ENCODE measurements at places on chromosomes 6 and 20.

DNA sequence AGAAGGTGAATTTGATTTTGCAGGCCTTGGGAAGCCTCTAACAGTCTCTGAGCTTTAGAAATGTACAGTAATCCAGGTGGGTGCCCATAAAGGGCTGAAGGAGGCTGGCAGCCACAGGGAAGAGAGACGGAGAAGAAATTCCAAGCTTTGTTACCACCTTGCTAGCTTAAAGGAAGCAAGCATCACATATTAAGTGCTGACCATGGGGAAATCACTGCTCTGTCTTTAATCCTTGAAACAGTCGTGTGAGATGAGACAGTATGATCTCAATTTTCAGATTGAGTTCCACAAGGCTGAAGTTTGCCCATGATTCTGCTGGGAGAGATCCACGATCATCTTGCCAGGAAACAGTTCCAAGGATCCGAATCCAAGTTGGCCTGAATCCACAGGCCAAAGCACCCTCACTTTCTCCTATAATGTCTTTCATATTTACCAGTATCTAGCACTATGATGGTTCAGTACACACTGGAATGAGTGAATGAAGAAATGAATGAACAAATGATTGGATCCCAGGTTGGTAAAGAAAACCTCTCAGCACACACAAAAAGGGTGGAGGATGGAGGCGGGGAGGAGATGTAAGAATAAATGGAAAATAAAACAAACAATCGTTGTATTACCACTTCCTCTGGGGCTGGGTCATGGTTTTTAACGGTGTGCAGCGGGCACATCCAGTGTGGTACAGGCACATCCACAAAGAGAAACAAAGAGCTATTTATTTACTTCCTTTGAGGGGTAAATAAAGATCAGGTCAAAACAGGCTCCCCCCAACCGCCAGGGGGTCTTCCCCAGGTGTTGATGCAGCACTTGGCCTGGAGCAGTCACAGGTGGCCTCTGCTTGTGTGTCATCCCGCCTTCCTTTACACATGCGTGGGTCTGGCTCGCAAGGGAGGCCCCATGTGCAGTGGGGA lies 28.2 kb upstream of the TAF8 start:
- DNase-seq, result no peak

DNA sequence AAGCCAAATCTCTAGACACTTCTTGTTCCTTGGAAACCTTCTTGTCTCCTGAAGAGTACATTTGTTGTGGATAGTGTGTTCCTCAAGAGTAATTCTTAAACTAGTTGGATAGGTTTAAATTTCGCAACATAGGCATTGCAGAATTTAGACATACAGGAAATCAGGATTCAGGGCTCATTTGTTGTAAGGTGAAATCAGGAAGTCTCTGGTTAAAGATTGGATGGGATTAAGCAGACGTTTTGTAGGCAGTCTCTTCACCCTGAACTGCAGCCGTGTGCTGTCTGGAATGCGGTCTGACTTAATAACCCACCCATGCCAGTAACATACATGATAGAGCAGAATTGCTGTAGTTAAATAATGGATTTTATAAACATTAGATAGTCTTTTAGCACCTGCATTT lies 21.7 kb downstream of the HIVEP1 start:
- no peak for DNase-seq

DNA sequence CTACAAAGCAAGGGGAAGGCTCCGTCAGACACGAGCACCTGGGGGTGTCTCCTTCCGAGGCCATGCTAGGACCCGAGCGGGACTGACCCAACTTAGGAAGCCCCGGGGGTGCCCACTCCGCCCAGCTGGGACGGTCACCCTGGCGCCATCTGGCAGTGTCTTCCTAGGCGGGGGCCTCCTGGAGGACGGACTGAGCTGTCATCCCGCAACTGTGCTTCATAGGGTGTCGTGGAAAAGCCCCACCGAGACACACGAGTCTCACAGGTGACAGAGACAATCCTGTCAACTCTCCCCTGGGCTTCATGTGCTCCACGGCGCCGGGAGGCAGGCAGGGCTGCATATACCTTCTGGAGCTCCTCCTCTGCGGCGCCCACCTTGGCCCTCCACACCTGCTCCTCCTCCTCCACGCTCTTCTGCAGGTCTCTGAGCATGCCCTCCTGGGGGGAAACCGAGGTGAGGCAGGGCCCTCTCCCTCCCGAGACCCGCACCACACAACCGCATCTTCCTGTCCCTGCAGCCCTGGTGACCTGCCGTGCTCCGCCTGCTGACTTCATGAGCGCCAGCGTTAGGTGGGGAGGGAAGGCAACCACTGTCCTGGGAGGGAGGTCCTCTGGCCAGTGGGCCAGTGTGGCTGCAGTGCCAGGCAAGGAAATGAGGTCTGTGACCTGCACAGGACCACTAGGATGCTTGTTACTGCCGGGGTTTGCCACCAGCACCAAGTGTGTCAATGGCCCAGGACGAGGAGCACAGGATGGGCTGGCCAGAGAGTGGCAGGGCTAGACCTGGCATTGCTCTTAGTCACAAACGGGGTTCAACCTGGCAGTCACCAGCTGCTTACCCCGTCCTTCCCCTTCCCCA lies 50.7 kb downstream of the DSTN start:
- no peak for DNase-seq

- no peak for DNase-seq
These were observed 493 bp upstream of the SGK1 start for GRCh38 chr6:134318236-134318973.
